Putamen (tissue), 1 donor: ENCODE measurements at places on chromosomes 7 and 10.

DNA sequence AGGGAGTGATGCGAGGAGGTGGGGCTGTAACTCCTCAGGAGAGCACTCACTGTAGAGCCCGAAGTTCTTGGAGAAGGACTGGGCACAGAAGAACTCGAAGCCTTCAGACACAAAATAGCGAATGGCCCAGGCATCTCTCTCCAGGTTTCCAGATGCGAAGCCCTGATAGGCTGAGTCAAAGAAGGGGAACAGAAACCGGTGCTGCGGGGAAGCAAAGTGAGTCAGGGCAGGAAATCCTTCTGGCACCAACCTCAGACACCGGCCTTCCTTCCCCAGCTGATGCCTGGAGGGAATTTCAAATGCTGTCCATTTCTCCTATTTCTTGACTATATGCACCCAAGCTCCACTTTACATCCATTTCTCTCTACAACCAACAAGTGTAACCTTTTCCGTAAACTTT, 26.8 kb downstream of the GOT1 start:
- DNase-seq, result no peak

DNA sequence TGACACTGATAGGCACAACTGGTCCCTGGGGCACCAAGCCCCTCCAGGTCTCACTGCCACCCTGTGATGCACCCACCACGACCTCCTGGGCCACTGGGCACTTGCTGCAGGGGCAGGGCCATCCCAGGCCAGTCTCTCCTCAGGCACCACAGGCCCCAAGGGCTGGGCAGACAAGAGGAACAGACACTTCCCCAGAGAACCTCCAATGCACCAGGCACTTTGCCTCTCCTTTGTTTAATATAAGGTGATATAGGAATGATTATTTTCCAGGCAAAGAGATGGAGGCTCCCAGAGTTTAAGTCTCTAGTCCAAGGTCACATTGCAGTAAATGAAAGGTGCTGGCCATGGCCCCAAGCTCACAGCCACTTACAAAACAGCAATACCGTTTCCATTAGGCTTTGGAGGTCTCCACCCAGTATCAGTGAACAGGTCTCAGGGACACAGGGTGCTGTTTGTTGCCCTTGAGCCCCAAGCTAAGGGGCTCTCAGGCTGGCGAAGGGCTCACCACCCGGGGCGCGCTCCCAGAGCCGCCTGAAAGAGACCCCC, 4.5 kb downstream of the DEPP1 start:
- no peak for DNase-seq

- no peak for DNase-seq
Measured at GRCh38 chr10:130215151-130215930, 79.2 kb downstream of the GLRX3 start.

- DNase-seq, result no peak
Measured at GRCh38 chr7:112630565-112630964, 149.8 kb downstream of the LSMEM1 start.

GRCh38 chr10:43350686-43351085, 20.8 kb upstream of the FXYD4 start:
- DNase-seq, result no peak

DNA sequence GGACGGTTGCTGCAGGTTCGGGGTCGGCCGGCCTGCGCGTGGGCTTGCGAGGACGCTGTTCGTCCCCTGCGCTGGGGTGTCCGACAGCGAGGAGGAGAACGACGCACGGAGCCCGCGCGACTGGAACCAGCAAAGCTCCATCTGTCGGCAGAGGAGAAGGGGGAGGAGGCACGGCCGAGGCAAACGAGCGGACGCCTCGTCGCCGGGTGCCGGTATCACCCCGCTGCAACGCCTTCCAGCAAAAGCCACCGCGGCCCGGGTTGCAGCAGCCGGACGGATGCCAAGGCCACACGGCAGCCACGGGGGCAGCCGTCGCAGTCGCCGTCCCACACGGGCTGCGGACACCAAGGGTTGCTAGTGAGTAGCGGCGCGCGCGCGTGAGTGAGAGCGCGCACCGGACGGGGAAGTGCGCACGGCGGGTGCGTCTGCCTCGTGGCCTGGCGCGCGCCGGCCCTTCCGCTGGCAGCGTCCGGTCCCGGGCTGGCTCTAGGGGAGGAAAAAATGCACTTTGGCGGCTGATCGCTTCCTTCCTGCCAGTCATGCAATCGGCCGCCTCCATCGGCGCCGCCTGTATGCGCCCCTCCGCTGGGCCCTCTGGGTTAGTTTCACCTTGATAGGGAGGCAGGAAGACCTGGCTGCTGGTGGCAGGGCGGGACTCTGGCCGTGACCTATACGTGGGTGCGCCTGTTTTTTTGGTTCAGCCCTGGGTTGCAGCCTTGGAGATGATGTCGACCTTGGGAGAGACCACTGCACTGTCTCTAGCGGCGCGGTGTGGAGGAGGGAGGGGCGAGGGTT, 434 bp downstream of the STAMBPL1 start:
- DNase-seq, result peak; percentile 69

DNA sequence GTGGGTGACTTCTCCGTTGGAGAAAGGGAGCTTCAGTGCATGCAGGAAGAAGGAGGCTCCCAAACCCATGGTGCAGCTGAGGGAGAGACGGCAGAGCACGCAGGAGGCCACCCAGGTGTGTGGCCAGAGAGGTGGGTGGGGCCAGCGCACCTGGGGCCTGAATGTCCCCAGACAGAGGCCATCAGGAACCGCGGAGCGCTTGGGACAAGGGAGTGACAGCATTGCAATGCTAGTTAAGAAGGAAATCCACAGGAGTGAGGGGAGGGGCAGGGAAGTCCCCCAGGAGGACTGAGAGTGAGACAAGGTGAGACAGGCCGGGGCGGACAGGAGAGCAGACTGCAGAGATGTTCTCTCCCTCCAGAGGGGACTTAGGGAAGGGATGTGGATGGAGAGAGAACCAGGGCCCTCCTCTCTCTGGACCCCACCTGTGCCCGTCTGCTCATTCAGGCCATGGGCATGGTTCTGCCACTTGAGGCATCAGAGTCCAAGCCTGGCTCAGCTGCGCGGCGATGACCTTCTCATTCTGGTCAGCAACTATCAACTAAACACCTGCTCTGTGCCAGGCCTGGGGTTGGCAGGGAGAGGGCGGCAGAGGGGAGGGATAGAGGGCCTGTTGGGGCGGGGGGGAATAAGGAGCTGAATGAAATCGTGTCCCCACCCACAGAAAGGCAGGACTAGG, 69.4 kb upstream of the COL13A1 start:
- DNase-seq, result no peak

DNA sequence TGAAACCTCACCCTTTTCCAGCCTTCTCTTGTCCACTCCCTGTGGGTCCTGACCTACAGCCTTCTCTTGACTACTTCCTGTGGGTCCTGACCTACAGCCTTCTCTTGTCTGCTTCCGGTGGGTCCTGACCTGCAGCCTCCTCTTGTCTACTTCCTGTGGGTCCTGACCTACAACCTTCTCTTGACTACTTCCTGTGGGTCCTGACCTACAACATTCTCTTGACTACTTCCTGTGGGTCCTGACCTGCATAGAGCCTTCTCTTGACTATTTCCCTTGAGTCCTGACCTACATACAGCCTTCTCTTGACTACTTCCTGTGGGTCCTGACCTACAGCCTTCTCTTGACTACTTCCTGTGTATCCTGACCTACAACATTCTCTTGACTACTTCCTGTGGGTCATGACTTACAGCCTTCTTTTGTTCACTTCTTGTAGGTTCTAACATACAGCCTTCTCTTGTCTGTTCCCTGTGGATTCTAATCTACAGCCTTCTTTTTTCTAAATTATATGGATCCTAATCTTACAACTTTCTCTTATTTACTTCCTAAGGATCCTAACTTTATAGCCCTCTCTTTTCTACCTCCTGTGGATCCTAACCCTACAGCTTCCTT, 36.5 kb downstream of the C10orf71 start:
- no peak for DNase-seq

- DNase-seq, result no peak
Measured at GRCh38 chr10:32922170-32922569, 35.9 kb downstream of the ITGB1 start.
